Smooth muscle cell of the pulmonary artery (primary cell): ENCODE measurements at places on chromosomes 6 and 20. TPM values are rescaled to one million over a fixed set of nuclear protein-coding genes. Genes with fewer than 3 reads are reported as not detected.

Gene RNF39
- 0.07 TPM in 1 of 2 replicates, not detected in the other for total RNA-seq

Gene MACROD2
- 0.40 and 0.85 TPM in 2 replicates for total RNA-seq

Gene SMLR1
- total RNA-seq, result not detected in 2 replicates

Gene REM1
- total RNA-seq, result 0.07 and 4.0 TPM in 2 replicates

Gene SIRPB1
- total RNA-seq, result 1.3 TPM in 1 of 2 replicates, not detected in the other

Gene SRMS
- total RNA-seq, result not detected in 2 replicates

Gene SNRPB
- 80.7 and 90.6 TPM in 2 replicates for total RNA-seq

Gene OR2H2
- total RNA-seq, result not detected in 2 replicates

Gene OR2B6
- total RNA-seq, result 0.07 TPM in 1 of 2 replicates, not detected in the other

Gene ENPP4
- 0.89 and 17.1 TPM in 2 replicates for total RNA-seq

Gene ACTL10
- 2.3 and 3.5 TPM in 2 replicates for total RNA-seq

Gene GNRH2
- 0.26 and 0.43 TPM in 2 replicates for total RNA-seq

Gene TBC1D22B
- 7.8 and 8.2 TPM in 2 replicates for total RNA-seq

Gene PRSS35
- total RNA-seq, result 4.2 and 4.7 TPM in 2 replicates

Gene FOXP4
- 3.5 and 6.5 TPM in 2 replicates for total RNA-seq

Gene MAS1
- under 0.01 and 0.20 TPM in 2 replicates for total RNA-seq

Gene PROCR
- total RNA-seq, result 51.4 and 129 TPM in 2 replicates

Gene CPXM1
- total RNA-seq, result 0.33 TPM in 1 of 2 replicates, not detected in the other

Gene CDKN1A
- 486 and 1,009 TPM in 2 replicates for total RNA-seq

Gene DEFB132
- total RNA-seq, result not detected in 2 replicates
